ENCODE measurements at places on chromosomes 3 and 15.

DNA sequence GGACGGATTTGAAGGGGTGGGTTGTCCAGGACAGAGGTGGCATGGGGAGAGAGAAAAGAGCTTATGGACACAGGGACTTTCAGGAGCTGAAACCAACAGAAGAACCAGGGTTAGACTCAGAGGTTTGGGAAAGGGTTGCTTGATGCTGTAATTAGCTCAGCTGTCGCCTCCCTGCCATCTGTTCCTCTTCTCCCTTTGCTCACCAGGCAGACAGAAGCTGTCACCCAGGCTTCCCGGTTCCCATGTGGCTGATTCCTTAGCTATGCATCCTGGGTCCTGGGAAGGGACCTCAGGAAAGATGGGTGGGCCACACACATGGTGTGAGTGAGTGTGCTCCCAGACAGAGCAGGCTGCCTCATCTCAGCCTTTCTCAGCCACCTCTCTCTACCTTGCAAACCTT, 14.1 kb downstream of the PTPN23 start:
- no peak for DNase-seq

DNA sequence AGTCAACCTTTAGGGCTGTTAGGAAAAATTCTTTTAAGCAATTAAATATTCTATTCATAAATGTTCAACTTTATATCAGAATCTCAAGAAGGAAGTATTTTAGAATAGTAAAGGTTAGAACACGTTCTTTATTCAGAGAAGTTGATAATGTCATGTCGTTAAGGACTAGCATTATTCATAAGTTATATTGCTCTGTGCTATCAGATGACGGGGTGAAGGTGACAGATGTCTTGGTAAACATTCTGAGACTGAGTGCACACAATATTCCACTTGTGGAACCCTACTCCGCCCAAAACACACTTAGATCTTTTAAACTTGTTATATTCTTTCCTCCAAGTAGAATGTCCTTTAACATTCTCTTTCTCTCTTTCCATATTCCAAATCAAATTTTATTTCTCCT, 7.9 kb downstream of the AP4E1 start:
- DNase-seq, result no peak

GRCh38 chr15:75483961-75484360, 32.5 kb upstream of the SIN3A start:
- DNase-seq, result no peak

DNA sequence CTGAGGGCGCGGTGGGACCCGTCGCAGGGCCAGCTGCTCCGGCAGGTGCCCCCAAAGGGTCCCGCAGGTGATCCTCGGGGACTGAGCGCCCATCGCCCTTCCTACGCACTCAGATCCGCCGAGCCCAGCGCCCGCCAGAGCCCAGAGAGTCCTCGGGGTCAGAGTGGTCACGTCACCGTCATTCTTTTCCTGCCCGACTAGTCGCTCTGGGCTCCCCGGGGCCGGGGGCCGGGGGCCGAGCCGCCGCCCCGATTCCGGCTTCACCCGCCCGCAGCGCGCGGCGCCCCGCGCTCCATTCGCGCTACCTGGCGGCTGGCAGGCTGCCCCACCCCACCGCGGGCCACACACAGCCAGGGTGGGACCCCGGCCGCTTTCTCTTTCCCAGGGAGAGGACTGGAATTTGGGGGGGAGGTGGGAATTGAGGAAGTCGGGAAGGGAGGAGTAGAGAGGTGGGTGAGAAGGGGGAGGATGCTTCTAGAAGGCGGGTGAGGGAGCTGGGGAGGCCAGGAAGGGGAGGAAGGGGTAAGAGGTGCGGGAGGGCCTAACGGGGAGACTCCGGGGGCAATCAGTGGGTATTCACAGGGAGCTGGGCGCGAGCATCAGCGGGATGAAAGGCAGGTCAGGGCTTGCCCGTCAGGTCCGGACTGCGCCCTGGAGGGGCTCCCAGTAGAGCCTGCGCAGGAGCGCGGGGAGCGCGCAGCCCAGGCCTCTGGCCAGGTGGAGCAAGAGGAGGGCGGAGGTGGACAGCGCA, 36.1 kb upstream of the EPHB3 start:
- no peak for DNase-seq

DNA sequence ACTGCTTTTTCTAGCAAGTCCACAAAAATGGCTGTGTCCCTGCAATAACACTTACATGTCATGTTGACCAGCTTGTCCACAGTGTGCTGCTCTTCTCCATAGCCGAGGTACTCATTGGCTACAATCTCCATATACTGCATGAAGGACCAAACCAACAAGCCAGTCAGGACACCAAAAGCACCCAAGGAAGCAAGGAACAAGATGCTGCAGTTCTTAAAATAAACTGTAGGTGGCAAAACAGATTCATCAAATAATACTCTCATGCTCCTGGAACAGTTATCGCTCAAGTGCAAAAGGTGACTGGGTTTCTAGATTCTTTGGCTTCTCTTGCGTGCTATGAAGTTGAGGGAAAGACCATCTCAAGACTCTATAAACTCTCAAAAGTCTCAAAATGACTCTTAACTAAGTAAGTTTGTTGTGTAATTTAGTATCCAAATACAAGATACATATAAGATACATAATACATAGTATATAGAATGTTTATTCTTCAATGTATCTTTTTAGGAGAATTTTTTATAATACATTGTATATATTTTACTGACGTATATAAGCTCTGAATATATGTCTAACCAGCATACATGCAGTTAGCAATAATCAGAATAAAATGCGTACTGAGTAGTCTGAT, 57.0 kb downstream of the NEK10 start:
- no peak for DNase-seq

DNA sequence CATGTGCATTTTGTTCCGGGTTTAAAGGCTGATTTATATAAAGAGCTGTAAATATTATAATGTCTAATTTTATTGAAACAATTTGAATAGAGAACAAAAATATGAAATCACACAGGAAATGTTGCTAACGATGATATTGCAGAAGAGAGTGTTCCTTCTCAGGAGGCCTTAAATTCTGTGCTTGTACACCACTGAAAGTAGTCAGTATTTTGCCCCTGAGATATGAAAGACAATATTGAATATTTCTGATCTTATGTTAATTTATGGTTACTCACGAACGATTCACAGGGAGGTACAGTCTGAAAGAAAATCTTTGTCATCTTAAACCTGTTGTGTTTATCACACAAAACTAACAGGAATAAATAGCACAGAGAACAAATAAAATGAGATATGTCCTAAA, 213.2 kb upstream of the PLSCR5 start:
- no peak for DNase-seq

DNA sequence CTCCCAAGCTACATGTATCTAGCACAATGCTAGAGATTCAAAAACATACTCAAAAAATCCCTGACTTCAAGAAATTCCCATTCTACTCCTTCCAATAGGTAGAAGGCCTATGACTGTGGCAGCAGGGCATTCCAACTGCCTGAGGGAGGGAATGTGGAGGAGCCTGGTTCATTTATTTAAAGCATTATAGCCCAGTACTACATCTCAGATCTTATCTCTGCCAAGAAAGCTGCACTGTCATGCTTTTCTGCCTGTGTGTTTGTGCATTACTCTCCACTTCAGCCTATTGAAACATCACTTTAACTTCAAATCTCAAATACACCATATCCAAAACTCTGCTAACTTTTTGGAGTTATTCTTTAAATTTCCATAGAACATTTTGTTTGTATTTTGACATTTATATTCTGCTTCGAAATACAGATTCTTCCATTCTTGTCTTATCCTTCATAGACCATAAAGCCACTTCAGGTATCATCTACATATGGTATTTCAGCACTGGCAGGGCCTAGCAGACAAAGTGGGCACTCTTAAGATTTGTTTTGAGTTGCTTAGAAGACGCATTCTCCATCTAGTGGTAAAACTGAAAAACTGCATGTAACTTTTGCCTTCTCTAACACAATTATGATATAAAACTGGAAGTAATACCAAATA, 59.1 kb upstream of the NEDD4 start:
- no peak for DNase-seq

DNA sequence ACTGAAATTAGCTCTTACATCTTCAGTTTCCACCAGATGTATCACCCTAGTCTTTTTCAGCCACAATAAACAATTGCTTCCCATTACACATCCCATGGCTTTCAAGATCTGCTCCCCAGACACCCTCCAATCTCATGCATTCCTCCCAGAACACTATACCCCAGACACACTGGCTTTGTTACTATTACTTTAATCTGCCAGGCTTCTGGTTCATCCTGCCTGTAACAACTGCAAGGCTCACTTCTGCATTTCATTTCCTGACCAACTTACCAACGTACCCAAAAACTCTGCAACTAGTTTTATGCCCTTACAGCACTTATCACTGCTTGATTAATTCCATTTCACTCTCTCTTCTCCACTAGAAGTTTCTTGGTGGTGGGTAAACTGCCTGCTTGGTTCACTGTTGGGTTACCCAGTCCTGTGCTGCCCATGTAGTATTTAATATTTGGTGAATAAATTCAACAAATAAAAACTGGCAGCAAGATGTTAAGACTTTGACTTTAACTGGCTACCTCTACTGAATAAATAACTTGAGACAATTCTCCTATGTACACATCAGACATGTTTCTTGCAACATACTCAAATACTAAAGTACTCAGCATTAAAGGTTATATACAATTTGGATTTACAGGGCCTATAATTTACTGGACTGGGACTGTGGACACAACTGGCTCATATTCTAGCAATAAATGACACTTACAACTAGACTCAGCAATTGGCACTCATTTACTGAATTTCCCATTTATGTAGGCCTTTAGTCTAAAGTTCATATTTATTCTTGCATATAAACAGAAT, 2.7 kb downstream of the RPL22L1 start:
- no peak for DNase-seq

DNA sequence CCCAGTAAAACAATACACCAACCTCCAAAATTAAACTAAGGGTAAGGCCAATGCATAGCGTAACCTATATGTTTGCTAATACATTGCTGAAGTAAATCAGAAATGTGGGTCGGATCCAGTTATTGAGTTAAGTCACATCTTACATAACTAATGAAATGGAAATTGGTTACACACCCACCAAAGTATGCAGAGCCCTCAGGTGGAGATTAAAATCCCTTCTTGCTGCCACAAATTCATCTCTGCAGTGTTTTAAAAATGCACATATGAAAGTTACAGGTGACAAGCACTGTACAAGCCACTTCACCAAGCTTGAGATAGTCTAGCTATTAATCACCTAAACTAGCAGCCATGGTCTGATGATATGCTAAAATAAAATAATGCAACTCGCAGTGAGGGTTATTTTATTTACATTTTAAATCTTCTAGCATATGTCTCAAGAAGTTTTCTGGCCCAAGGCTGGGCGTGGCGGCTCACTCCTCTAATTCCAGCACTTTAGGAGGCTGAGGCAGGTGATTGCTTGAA, 130.6 kb downstream of the AQP9 start:
- no peak for DNase-seq

- no peak for DNase-seq
Observed at GRCh38 chr3:184335291-184335660, 2.1 kb upstream of the FAM131A start.

- no peak for DNase-seq
Observed at GRCh38 chr3:17233398-17233800, 348.6 kb downstream of the PLCL2 start.

DNA sequence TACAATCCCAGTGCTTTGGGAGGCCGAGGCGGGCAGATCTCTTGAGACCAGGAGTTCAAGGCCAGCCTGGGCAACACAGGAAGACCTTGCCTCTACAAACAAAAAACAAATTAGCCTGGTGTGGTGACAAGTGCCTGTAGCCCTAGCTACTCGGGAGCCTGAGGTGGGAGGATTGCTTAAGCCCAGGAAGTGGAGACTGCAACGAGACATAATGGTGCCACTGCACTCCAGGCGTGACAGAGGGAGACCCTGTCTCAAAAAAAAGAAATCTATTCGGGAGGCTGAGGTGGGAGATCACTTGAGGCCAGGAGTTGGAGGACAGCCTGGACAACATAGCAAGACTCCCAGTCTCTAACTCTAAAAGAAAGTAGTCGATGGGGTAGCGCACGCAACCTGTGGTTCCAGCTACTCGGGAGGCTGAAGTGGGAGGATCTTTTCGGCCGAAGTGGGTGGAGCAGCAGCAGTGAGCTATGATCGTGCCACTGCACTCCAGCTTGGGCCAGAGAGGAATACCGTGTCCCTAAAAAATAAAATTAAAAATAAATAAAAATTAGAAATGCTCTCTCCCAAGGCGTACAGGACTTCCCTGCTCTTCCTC, 775 bp downstream of the C3orf33 start:
- no peak for DNase-seq

GRCh38 chr15:65033659-65034269, 4.3 kb upstream of the MTFMT start:
- no peak for DNase-seq

DNA sequence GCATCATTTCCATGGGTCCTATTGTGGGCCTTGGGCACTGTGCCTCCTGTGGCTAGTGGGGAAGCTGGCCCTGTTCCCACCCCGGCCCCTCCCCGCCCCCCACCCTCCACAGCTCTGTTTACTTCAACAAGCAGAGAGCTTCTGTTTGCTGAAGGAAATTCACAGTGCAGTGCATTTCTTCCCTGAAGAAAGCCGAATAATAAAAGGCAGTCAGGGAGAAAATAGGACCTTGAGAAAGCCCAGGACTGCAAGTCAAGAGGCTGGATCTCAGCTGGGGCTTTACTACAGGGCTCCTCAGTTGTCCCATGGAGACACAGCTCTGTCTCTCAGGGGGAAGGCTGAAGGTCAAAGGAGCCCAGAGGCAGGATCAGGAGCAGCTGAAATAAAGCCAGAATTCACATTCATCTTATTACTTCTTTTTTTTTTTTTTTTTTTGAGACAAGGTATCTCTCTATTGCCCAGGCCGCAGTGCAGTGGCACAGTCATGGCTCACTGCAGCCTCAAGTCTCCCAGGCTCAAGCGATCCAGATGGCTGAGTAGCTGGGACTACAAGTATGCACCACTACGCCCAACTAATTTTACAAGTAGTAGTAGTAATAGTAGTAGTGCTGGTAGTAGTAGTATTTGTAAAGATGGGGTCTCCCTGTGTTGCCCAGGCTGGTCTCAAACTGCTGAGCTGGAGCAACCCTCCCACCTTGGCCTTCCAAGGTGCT, 33.0 kb upstream of the LACTB start:
- no peak for DNase-seq

DNA sequence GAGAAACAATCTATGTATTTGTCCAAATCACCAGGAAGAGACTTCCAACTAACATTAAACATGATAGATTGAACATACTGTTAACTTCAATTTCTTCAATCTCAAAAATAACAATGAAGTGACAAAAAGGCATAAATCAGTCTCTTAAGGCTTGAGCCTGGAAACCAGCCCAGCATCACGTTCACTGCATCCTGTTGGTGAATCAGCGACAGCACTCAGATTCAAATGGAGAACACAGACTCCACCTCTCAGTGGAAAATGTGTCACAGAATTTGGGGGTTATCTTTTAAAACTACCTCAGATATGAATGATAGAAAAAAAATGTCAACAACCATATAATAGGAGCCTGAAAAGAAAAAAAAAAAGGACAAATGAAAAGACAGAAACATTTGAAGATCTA, 212.0 kb downstream of the MINAR1 start:
- DNase-seq, result no peak
